Sciatic nerve (tissue), 2 donors: ENCODE measurements at places on chromosomes 1 and 21.

- DNase-seq = no peak
Observed at GRCh38 chr1:155389826-155390225, 69.1 kb downstream of the RUSC1 start.

DNA sequence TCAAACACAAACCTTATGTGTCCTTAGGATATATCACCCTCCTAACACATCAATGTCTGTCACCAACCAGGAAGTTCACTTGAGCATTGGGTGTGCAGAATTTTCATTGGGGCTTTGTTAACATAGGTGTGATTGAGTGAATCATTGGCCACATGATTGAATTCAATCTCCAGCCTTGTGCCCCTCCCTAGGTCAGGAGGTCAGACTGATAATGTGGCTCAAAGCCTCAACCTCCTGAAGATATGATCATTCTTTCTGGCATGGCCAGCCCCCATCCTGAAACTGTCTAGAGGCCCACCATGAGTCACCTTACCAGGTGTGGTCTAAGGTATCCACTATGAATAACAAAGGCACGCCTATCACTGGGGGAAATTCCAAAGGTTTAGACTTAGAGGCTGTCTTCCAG is 90.1 kb downstream of the PKN2 start:
- DNase-seq = no peak

- no peak for DNase-seq
Observed at GRCh38 chr1:61084491-61085031, 2.2 kb downstream of the NFIA start.

- DNase-seq = no peak
Observed at GRCh38 chr1:207981976-207982375, 71.1 kb upstream of the CD34 start.

- DNase-seq = no peak
Observed at GRCh38 chr1:59703918-59704378, 110.8 kb upstream of the HOOK1 start.

DNA sequence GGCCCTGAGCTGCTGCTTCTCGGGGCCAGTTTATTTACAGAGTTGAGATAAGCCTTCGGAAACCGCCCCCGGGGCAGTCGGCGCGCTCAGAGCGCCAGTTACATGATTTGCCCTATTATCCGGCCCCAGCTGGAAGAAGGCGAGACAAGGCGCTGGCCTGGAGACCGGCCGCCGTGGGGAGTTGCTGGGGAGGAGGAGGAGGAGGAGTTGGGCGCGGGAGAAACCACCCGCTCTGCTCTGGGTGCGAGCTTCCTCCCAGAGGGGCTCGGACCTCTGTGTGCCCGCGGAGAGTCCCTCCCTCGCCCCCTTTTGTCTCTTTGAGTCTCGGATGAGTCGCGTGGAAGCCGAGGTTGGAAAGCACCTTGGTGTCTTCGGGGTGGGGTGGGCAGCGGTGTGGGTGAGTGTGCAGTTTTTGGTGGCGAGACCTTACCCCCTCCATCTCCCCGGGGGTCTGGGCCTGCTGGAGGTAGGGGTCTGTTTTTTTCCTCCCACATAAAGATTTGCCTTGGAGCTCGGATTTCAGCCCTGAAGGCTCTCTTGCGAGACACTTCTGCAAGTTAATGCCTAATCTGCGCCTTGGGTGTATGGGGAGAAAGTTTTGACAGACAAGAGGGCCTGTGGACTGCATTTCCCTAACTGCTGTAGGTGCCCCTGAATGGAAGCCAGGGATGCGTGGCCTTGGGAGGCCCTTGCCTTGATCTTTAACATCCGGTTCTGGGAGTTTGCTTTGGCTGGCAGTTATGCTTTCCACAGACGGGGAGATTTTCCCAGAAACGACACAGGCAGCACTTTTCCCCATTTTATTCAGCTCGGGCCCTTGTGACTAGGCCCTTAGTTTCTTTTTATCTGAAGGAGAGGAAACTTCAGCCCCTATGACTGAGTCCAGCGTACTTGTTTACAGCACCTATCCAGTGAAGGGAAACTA is 80.0 kb downstream of the NDUFS5 start:
- DNase-seq = peak; percentile 72

GRCh38 chr1:237105826-237106225 is 63.8 kb downstream of the RYR2 start:
- no peak for DNase-seq

- DNase-seq = no peak
Observed at GRCh38 chr1:37234941-37235418, 200.7 kb upstream of the GRIK3 start.

DNA sequence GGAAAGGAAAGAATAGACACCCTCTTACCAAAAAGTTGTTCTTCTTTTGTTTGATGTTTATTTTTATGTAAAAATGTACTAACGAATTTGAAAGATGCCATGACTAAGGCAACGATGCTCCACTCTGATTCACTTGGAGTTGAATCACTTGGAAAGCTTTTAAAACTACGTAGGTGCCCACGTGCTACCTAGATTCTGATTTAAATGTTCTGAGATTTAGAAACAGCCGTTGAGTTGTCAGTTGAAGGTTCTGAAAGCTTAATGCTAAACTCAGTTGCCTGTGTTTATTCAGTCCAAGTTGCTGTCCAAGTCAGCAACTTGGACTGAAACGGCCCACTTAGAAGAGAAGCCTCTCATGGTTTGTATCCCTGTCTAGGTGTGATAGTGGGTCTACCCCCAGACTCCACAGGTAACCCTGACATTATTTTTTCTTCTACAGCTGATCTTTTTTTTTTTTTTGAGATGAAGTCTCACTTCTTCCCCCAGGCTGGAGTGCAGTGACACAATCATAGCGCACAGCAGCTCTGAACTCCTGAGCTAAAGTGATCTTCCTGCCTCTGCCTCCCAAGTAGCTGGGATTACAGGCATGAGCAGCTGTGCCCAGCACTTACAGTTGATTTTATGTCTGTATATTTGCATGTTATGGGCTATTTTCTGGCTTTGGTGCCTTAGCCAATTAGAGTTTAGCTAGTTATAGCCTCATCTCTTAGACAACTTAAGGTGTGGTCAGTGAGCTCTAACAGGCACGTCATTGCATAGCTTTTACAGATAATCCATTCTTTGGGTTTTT is 1.4 kb upstream of the VAMP4 start:
- no peak for DNase-seq

DNA sequence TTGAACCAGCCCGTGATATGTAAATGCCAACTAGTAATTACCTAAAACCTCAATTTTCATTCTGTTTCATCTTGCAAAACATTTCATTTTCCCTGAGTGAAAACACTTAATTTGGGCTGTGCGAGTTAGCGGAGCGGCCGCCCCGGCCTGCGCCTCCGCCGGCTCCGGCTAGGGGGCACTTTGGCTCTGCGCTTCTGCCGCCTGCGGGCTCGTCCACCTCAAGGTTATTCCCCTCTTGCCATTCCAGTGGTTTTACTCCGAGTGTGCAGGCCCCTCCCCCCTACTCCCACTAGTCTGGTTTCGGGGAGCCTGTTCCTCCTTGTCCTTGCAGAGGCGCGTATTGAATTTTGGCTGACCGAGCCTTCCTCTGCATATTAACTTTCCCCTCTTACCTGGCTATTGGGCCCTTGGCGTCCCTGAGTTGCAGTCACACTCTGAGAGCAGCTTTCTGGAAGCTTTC is 55.6 kb downstream of the PEX14 start:
- DNase-seq = no peak

DNA sequence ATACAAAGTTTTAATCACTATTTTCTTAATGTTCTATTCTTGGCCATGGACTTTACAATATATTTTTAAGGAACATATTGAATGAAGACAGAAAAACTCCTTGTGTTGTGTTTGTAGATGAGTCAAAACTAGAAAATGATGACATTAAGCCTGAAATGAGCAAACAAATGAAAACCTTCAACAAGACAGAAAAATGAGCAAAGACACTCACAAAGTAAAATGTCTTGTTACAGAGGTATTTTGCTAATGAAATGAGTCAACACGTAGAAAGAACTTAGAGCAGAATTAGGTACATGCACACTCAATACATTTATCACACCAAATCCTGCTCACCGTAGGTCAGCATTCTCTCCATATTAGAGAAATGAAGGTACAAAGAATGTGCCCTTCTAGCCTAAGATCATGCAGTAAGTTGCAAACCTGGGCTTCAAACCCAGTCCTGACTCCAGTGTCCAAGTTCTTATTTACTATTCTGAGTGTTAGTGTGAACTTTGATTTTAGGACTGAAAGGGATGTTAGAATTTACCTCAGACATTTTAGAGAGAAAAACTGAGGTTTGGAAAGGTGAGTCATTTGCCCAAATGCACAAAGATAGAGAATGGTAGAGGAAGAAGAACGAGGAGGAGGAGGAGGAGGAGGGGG is 133.9 kb upstream of the SGIP1 start:
- no peak for DNase-seq

DNA sequence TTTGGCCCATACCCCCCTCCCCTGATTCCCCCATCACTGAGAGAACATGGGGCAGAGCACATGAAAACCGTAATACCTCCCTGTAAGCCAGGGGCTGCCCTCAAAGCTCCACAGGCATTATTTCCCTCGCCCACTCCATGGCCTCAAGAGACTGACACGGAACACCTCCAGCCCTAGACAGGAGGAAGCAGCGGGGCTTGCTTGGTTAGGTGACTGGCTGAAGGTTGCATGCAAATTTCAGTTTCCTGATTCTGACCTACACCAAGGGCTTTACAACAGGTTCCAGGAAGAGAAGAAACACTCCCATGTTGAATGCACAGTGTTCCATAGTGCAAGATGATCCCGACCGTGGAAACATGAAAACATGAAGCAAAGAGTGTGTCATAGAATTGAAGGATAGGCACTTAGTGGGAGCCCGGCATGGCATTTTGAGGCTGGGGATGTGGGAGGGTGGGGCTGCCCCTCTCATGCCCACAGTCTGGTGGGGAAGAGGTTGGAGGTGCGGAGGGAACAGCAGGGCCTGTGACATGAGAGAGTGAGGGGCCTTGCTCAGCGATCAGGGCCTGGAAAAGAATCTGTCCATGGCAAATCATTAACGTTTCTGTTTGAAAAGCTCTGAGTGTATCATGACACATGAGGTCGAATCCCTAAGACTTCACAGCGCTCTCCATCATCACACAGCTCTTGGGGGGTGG is 33.5 kb downstream of the GPR137B start:
- DNase-seq = no peak

- DNase-seq = no peak
Observed at GRCh38 chr1:16141573-16142336, 14.1 kb downstream of the EPHA2 start.

DNA sequence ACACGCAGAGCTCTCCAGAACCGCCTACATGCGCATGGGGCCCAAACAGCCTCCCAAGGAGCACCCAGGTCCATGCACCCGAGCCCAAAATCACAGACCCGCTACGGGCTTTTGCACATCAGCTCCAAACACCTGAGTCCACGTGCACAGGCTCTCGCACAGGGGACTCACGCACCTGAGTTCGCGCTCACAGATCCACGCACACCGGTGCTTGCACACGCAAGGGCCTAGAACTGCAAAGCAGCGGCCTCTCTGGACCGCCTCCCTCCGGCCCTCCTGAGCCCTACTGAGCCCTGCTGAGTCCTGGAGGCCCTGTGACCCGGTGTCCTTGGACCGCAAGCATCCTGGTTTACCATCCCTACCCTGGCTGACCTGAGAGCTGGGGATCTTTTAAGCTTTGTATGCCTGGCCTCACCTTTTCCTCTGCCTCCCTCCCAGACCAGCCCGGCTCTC is 8.3 kb downstream of the OLIG2 start:
- no peak for DNase-seq

- no peak for DNase-seq
Observed at GRCh38 chr1:109296782-109297181, 10.0 kb downstream of the MYBPHL start.

GRCh38 chr1:26388791-26389445 is 16.4 kb upstream of the ZNF683 start:
- DNase-seq = no peak

GRCh38 chr1:43491061-43491460 is 37.3 kb upstream of the HYI start:
- DNase-seq = no peak

GRCh38 chr1:14634486-14634885 is 36.0 kb downstream of the KAZN start:
- no peak for DNase-seq

DNA sequence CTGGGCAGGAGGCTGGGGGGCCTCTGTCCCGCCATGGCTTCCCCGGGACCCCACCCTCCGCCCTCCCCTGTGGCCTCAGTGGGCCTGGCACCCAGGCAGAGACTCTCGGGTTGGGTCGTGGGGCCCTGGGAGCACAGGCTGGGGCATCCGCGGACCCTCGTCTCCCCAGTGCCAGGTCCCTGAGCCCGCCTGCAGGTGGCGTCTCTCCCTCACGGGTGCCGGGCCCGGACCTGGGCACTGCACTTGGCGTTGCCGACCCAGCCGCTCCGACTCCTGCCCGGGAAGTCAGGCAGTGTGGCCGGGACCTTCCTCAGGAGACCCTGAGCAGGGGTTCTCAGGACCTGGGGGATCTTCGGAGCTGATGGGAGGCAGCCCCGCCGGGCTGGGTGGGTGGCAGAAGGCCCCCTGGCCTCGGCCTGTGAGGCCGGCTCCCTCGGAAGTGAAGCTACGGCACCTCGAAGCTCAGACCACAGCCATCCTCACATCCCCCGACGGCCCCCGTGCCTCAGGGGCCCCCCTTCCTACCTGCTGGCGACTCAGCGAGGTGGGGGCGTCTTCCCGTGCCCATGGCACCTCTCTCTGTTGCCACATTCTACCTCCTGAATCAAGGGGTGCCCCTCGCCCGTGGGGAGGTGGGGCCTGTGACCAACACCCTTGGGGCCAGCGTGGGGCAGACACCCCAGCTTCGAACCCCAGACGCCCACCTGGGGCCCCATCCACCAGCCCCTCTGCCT is 6.4 kb upstream of the C1orf159 start:
- DNase-seq = peak; percentile 92

DNA sequence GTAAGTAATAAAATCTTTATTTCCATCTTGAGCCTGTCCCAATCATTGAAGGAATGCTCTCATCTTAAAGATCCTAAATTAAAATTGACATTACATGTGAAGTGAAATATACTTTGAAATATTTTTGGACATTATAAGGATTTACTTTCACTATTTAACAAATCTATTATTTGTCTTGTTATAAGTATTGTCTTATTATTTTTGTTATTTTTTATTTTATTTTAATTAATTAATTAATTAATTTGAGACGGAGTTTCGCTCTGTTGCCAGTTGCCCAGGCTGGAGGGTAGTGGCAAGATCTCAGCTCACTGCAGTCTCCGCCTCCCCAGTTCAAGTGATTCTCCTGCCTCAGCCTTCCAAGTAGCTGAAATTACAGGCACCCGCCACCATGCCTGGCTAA is 343.2 kb downstream of the DPYD start:
- no peak for DNase-seq

- no peak for DNase-seq
Observed at GRCh38 chr21:45441431-45442255, 36.7 kb downstream of the COL18A1 start.

DNA sequence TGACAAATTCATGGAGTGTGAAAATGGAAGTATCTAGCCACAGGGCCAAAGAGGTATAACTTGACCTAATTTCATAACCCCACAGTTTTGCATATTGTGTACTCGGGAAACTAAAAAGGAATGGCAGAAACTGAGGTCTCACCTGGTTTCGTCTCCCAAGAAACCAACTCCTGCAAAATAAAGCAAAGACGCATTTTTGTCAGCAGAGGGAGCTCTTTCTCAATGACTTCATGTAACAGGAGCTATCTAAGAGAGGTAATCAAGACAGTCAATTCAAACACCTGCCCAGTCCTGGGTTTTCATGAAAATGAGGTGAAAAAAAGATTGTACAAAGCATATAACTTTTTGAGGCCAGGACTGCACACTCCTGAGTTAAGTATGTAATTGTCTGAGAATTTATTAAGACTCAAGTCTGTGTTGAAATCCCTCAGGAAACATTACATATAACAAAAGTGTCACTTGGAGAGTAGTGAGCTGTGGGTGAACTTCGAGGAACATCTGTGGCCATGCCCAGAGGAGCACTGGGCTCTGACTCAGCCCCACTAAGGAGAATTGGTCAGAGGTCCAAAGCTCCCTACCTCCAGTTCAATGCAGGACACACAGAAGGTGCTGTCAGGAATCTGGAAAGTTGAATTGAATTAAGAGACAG is 17.6 kb downstream of the FCRL4 start:
- DNase-seq = no peak
